ENCODE measurements at places on chromosomes 4 and X. TPM values are rescaled to one million over a fixed set of nuclear protein-coding genes. Genes with fewer than 3 reads are reported as not detected.

TACR3 gene
- total RNA-seq: not detected

SPIN4 gene
- 1.7 TPM for total RNA-seq

TCEAL6 gene
- total RNA-seq: not detected

ARMCX4 gene
- 18.1 TPM for total RNA-seq

DNA sequence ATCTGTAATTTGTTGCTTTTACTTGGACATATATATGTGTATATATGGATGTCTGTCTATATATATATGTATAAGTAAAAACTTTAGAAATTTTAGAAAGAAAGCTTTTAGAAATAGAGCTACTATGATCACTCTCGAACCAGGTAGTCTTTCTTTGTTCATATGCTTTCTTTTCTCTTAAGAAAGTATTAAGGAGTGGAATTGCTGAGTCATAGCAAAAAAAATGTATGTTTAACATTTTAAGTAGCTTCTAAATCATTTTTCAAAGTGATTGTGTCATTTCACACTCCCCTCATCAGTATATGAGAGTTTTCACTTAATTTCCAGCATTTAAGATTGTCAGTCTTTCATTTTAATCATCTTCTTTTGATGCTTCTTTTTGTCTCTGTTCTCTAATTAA lies 447.9 kb upstream of the TECRL start:
- no peak for DNase-seq

DNA sequence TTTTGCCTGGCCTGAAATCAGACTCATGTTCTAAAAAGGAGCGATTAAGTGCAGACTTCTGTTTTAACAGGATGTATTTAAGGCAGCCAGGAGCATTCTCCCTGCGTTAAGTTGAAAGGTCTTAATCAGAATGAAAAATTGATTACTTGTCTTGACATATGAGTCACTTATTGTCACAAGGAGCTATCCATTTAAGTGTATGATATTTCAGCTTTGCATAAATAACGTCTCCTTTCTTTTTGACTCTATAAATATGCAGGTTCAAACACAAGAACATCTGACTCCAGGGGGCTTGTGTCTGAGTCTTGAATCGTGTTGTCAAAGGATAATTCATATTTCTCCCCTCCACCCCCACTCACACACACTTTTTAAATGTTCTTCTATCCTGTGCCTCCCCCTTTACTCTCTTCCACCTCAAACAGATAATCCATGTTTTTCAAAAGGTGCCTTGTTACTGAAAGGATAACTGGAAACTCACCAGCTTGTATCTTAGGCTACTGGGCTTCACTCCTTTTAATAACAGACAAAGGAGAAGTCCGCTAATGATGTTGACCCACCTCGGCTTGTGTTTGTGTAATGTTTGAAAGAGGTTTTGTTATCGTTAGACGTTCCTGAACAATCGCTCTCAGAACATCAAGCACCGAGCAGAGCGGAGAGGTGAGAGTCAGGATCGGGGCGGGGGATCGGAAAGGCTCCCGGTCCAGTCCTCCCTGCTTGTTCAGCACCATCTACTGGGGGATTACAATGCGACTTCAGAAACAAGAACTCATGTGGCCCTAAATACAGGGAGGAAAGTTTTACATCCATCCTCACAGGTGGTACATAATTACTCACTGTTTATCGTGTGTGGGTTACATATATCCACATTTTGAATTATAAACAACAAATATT lies 107.5 kb upstream of the RPL34 start:
- peak; percentile 58 for DNase-seq

- no peak for DNase-seq
Measured at GRCh38 chr4:169054879-169055278, 44.8 kb upstream of the CBR4 start.

GRCh38 chrX:45900766-45901615 lies 644.2 kb downstream of the ZNF674 start:
- no peak for DNase-seq

DUX4 gene
- not detected for total RNA-seq

DNA sequence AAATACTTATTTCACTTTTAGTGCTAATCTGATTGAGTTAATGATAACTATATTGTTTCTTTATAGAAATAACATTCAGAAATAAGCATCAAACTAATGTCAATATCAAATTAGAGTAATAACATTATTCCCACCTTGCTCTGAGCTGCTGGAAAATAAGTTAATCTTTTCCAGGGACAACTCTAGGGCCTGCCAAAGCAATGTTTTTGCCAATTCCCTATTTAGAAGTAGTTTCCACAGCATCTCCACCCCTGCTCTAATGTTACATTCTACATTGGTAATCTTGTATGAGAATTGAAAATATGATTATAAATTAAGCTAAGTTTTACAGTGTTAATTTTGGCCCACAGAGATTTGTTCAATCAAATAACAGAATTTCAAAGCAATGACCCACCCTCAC lies 68.3 kb downstream of the REELD1 start:
- no peak for DNase-seq

DNA sequence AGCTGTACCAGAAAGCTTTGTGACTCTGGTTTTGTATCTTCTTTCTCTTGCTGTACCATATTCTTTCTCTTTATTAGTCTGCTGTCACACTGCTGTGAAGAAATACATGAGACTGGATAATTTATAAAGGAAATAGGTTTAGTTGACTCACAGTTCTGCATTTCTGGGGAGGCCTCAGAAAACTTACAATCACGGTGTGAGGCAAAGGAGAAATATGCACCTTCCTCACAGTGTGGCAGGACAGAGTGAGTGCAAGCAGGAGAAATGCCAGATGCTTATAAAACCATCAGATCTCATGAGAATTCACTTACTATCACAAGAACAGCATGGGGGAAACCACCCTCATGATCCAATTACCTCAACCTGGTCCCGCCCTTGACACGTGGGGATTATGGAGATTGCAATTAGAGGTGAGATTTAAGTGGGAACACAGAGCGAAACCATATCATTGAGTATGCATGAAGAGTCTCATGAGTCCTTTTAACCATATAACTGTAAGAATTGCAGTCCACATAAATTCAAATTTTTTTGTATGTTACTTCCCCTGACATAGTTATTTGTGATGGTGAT lies 67.4 kb upstream of the INPP4B start:
- DNase-seq: no peak

EVC2 gene
- 0.98 TPM for total RNA-seq

SOWAHD gene
- 2.5 TPM for total RNA-seq

DNA sequence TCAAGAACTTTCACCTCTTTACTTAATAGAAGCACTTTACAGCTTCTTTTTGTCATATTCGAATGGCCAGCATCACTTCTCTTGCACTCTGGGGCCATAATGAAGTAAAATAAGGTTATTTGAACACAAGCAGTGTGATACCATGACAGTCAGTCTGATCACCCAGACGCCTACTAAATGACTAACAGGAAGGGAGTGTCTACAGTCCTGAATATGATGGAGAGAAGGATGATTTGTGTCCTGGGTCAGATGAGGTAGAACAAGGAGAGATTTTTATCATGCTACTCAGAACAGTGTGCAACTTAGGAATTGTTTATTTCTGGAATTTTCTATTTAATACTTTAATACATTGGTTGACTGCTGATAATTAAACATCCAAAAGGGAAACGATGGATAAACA lies 284.2 kb upstream of the F9 start:
- DNase-seq: no peak

DNA sequence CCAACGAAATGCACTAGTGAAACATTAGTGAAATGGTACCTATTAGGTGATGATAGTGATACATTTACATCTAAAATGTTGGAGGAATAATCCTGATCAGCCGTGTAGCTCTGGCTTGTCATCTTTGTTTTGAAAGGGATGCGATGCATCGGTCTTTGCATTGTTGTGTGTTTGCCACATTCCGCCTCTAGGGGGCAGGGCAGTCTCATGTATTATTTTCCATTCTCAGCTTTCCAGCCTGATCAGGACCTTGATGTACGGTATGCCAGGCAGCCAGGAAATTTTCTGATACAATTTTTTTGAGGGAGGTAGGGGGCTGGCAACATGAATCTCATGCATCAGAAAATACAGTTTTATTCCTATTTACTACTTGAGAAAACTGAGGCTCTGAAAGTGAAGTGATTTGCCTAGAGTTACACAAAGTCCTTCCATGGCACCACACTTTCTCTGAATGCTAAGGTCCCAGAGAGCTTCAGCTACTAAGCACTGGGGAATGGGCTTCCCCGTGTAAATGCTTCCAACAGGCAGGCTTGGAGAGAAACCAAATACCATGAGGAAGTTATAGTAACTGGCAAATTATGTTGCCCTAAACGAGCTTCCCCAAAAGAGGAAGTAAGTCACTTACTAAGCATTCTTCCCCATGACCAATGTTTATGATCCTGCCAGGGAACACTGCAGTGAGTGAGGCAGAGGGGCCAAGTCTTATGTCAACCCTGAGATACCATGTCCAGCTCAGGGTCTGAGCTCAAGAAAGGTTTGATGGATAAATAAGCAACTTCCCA lies 31.8 kb upstream of the IQSEC2 start:
- DNase-seq: peak; percentile 25

TMPRSS11B gene
- total RNA-seq: not detected

DCHS2 gene
- total RNA-seq: not detected

SMAD1 gene
- total RNA-seq: 13.5 TPM

GRCh38 chr4:106647451-106647850 lies 278.9 kb upstream of the GIMD1 start:
- DNase-seq: no peak

- no peak for DNase-seq
Measured at GRCh38 chr4:101009471-101009870, 337.9 kb downstream of the PPP3CA start.

- DNase-seq: no peak
Measured at GRCh38 chr4:40040908-40041307, 15.7 kb upstream of the N4BP2 start.

FMR1NB gene
- total RNA-seq: not detected

DNA sequence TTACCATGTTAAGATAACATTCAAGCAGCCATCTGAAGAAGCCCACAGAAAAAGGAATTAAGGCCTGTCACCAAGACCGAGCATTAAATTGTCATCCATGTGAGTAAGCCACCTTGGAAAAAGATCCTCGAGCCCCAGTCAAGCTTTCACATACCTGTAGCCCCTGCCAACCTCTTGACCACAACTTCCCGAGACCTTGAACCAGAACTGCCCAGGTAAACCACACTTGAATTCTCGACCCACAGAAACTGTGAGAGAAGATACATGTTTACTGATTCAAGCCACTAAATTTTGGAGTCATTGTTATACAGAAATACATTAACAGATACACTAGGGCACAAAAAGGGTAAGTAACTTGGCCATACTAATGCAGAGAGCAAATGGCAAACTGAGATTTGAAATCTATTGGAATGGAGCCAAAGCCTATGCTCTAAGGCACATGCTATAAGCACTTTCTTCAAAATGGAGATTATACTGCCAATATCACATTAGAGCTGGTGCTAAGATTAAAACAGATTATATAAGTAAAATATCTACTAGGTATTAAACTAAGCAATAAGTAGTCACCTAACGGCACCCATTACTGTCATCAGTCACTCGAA lies 49.5 kb downstream of the FAM13A start:
- DNase-seq: no peak

CMC4 gene
- 6.0 TPM for total RNA-seq

Data from naive thymus-derived CD4-positive, alpha-beta T cell (primary cell).